COR-L47 (cell line): ENCODE measurements at places on chromosomes 3 and 15.

- DNase-seq: no peak
Observed at GRCh38 chr3:184827572-184827971, 15.6 kb downstream of the VPS8 start.

- no peak for DNase-seq
Observed at GRCh38 chr15:81411051-81411450, 37.0 kb upstream of the TMC3 start.

- peak; percentile 53 for DNase-seq
Observed at GRCh38 chr3:50324351-50325112, 2.0 kb upstream of the HYAL2 start.

- DNase-seq: no peak
Observed at GRCh38 chr3:124791142-124791541, 60.9 kb downstream of the UMPS start.

GRCh38 chr3:182503401-182503800 is 289.9 kb upstream of the ATP11B start:
- DNase-seq: no peak

DNA sequence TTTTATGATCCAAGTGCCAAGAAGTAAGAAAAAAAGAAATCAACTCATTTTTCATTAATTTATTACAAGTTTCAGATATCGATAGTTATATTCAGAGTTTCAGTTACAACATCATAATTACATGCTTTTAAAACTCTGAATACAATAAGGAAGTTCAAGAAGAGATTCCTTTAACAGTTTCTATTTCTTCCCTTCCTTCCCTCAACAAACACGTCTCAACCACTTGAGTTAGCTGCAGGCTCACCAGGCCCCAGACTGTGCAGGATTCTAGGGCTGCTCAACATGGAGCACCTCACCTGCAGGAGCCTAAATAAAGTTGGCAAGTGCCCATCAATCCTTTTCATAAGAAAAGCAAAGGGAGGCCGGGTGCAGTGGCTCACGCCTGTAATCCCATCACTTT is 79.2 kb upstream of the FNDC3B start:
- DNase-seq: no peak

DNA sequence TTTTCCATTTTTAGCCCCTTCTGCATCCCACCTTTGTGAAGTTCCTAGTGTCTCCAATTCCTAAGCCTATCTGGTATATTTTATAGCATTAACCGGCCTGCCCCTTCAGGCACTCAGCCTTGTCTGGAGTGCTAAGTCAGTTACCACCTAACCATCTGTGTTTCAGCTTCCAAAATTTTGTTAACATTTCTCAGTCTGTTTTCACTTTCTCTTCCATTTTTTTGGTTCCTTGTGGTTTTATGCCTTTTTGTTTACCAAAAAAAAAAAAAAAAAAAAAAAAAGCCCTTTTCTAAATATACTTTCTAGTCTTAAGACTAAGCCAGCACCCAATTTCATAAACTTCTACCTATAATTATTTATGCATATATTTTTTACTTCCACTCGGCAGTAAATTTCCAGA is 92.4 kb downstream of the CSNK1G1 start:
- DNase-seq: no peak

DNA sequence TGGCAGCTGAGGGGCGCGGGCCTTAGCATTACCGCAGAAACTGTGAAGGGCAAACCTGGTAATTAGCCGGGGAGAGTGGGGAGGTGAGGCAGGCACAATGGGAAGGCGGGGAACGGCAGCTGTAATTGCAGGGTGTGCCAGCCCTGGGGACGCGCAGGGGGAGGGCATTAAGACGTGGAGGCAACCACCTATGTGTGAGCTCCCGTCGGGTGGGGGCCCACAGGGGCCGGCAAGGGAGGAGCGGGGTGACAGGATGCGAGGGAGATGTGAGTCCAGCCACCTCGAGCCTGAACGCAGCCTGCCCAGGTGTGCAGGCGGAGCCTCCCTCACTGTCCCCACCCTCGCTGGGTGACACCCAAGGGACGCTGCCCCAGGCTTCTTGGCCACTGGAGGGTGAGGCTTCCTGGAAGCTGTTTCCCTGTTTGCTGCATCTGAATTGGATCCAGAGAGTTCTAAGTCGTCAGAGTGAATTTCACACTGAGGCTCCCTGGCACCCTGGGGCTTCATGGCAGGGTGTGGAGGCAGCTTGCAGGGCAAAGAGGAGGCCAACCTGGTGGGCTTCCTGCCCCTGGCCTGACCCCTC is 130.6 kb upstream of the MEF2A start:
- peak; percentile 97 for DNase-seq
